ENCODE measurements at places on chromosomes 1 and 21.

GRCh38 chr21:35716876-35717565 lies 343.3 kb downstream of the SETD4 start:
- no peak for DNase-seq

DNA sequence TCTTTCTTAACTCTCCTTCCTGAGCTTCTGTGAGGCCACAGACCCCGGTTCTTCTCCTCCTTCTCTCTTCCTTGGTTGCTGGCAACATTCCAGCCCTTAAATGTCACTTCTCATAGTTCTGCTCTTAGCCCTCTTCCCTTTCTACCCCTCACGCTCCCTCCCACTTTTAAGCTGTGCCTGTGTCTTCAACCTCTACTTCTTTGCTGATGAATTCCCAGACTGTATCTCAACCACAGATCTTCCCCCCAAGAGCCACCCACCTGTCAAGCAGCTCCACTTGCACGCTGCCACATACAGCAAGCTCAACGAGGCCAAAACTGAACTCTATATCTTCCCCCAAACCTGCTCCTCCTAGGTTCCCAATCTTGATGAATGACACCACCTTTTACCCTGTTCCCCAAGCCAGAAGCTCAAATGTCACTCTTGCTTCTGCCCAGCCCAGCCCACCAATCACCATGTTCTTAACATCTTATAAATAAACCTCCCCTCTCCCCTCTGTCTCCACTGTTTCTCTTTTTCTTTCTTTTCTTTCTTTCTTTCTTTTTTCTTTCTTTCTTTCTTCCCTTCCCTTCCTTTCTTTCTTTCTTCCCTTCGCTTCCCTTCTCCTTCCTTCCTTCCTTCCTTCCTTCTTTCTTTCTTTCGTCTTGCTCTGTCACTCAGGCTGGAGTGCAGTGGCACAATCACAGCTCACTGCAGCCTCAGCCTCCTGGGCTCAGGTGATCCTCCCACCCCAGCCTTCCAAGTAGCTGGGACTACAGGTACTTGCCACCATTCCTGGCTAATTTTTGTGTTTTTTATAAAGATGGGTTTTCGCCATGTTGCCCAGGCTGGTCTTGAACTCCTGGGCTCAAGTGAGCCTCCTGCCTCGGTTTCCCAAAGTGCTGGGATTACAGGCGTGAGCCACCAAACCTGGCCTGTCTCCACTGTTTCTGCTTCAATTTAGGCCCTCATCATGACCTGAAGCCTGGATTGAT lies 19.8 kb upstream of the PTP4A2 start:
- DNase-seq = peak; percentile 87

DNA sequence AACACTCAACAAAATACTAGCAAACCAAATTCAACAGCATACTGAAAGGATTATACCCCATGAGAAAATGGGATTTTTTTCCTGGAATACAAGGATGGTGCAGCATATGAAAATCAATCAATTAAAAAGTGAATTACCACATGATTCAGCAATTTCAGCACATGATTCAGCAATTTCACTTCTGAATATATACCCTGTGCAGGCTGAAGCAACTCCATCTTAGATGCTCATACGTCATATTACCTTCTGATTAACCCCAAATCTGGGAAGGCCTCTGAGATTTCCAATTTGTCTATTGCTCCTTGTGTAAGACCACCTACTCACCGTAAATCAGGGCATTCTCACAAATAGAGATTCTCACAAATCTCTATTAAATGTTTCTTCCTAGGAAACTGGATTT lies 43.8 kb upstream of the ERO1B start:
- DNase-seq = no peak

DNA sequence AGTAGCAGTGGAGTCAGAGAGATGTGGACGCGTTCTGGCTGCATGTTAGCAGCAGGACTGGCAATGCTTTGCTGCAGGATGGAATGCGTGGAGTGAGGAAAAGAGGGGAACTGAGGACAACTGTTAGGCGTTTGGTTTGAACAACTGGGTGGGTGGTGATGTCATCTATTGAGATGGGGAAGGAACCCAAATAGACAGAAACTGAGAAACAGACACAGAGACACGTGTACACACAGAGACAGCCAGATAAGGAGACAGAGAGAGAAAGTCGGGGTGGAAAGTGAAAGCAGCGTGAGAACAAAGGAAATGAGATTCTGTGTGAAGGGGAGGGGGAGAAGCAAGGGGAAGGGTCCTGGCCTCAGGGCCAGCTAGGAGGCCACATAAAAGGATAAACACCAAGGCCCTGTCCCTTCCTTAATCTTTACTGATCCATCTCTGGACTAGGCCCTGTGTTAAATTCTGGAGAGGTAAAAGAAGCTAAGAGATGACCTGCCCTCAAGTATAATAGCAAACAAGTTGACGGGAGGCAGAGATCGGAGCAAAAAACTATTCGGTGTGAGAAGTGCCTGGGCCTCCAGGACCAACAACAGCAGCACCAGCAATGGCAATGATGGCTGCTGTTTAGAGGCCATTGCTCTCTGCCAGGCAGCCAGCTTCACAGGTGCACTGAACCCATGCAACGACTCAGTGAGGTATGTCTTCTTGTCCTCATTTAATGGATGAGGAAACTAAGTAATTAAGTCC lies 31.6 kb downstream of the VWA5B1 start:
- DNase-seq = peak; percentile 40

DNA sequence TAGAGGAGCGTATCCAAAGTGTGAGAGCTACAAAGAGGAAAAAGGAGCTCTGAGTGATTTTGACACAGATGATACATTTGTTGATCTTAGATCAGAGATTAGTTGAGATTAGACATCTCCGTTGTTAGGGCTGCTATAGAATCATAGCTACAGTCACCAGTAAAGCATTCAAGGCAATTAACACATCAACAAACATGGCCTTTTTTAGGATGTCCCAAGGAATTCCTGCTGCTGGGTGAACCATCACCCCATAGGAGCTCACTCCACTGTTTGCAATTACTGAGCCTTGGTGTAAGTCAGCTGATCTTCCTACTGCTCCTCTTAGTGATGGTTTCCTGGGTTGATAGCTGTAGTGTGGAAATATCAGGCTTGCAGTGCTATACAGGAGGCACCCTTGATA lies 6.7 kb upstream of the RSRP1 start:
- DNase-seq = no peak

DNA sequence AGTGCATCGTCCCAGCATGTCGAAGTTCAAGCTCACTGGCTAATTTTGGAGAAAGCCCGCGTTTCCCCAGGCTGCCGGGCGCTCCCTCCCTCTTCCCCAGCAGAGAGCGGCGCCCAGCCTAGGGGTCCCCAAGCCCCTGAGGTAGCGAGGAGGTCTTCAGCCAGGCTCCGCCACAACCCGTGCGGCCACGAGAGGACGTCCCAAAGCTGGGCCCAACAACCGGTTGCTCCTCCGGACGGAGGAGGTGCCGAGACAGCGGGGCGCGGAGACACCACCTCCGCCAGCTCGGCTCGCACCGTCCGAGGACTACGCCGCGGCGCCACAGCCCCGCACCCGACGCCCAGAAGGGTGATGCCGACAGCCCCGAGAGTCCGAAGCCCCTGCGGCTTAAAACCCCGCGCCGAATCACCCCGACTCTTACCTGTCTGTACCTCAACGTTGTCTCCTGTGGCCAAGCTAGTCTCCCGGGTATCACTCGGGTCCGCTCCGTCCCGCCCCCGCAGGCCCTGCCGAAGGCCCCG lies at the start of gene DENND2C:
DENND2C (minus strand) TSS at position 488 of the 521 bp plus-strand sequence. CDS start 44,065 bp downstream, outside the sequence.
- DNase-seq = no peak

- no peak for DNase-seq
These were observed 214.2 kb downstream of the DENND1B start for GRCh38 chr1:197561041-197561440.

DNA sequence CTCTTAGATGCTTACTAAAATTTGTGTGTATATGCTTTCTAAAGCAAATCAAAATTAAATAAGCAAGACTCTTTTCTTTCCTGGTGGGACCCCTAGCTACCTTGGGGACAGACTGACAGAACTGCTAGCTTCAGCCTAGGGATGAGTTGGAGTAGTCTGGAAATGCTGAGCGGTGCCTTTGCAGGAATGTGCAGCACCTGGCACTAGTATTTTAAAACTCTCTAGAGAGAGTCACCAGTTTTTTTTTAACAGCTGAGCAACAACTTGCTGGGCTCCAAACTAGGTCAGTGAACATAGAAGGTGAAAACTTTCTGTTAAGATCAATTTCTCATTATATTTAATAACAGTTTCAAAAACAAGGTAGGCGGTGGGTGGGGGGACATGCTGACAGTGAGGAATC lies 56.8 kb downstream of the NUF2 start:
- DNase-seq = no peak

DNA sequence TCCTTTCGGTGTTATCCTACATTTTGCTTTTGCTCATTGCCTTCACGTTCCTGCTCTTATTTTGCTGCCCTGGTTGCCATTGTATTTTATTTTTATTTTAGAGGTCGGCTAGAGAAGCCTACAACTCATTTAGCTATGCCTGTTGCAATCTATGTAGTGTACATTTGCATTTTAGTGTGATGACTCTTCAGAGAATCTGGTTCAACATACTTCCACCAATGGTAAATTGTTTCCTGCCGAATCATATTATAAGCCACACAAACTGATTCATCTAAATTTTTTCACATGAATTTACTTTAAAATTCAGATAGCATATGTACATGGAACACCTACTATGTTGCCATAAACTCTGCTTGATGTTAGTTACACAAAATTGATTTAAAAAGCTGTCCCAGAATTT lies 1596.9 kb downstream of the PLA2G4A start:
- DNase-seq = no peak

DNA sequence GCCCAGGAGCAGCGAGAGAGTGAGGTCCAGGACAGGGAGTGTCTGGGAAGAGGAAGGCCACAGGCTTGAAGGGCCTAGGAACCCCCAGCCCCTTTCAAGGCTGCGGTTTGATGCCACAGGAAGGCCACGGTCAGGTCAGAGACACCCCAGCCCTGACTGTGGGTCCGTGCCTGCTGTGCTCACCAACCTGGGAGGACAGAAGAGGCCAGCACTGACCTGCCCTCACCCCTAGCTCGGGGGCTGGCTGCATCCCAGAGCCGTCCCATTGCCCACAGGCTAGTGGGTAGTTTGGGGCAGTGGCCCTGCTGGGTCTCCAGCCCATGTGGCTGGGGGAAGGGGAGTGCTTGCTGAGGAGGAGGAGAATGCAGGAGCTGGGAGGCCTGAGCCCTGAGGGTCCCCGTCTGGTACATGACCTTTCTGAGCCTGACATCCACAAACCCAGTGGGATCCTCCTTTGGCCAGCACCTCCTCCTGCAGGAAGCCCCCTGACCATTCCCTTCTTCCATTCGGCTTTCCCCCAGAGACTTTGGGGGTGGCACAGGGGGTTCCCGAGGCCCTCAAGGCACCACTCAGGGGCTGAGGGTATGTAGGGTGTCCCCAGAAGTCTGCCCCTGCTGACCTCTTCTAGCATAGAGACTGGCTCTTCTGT lies 54.3 kb downstream of the WNT9A start:
- no peak for DNase-seq

- no peak for DNase-seq
These were observed 5.8 kb upstream of the LAD1 start for GRCh38 chr1:201404722-201405483.

DNA sequence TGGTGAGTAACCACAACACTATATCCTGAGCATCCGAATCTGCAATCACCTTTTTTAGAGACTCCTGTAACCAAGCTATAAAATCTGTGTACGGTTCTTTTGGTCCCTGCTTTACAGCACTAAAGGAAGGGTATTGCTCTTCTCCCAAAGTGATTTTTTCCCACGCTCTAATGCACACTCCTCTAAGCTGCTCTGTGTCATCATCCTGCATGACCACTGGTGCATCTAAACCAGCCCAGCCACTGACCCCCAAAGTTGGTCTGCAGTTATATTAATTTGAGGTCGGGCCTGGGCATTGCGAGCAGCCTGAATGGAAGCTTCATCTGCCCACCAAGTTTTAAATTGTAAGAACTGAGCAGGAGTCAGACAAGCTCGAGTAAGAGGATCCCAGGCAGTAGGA lies 480.0 kb downstream of the PTPRU start:
- DNase-seq = no peak

DNA sequence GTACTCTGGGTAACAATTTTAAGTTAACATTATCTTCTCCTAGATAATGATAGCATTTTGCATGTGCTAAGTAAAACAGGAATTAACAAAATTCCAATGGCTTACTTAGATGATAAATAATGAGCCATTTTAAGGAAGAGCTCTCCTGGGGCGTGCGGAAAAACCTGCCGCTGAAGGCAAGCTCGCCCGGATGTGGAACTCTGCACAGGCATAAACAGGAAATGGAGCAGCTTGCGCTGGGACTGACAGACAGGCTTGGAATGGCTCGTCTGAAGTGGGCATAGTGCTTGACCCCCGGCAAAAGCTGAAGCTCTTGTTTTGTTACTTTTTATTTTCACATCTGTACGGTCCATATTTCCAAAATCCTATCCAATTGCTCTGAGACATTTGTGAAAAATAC lies 169.2 kb downstream of the ZNF281 start:
- DNase-seq = peak; percentile 63

DNA sequence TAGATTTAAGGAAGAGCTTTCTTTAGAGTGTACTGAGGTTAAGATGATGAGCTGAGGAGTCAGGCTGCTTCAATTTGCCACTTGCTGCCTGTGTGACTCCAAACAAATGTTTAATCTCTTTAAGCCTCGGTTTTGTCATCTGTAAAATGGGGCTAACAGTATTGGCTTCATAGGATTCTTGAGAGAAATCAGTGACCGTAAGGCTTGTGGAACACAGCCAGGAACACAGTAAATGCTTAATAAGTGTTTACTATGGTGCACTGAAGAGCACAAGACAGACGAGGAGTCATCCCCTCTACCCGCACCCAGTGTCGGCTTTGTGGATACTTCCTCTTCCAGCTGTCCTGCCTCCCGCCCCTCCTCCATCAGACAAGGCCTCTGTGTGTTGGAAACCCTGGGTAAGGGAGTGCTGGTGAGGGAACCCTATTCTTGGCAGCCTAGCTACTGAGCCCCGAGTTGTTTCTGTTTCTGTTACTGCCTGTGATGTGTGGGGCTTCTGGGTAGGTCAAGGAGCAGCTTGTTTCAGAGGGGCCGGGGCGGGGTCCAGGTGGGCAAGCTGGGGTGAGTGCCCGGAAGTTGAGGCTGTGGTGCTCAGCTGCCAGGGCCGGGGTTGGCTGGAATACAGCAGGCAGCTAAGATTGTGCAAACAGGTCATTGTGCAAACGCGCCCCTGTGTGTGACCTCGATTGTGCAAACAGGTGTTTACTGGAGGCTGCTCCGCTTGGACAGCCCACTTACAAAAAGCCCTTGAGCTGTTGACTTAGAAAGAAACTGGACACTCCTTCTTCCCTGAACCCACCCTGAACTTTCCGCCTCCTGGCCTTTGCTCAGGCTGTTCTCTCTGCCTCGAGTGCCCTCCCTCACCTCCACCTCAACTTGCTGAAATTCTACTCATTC lies 4.0 kb upstream of the CSF3R start:
- peak; percentile 93 for DNase-seq

- no peak for DNase-seq
These were observed 204.6 kb upstream of the TMPRSS15 start for GRCh38 chr21:18608226-18608625.

- no peak for DNase-seq
These were observed 1.8 kb downstream of the BTG3 start for GRCh38 chr21:17610911-17611310.

GRCh38 chr1:235876402-235876841 lies 9.7 kb upstream of the LYST start:
- DNase-seq = no peak

All from suppressor macrophage (primary cell).